NCI-H774 (cell line): ENCODE measurements at places on chromosomes 2 and 18.

DNA sequence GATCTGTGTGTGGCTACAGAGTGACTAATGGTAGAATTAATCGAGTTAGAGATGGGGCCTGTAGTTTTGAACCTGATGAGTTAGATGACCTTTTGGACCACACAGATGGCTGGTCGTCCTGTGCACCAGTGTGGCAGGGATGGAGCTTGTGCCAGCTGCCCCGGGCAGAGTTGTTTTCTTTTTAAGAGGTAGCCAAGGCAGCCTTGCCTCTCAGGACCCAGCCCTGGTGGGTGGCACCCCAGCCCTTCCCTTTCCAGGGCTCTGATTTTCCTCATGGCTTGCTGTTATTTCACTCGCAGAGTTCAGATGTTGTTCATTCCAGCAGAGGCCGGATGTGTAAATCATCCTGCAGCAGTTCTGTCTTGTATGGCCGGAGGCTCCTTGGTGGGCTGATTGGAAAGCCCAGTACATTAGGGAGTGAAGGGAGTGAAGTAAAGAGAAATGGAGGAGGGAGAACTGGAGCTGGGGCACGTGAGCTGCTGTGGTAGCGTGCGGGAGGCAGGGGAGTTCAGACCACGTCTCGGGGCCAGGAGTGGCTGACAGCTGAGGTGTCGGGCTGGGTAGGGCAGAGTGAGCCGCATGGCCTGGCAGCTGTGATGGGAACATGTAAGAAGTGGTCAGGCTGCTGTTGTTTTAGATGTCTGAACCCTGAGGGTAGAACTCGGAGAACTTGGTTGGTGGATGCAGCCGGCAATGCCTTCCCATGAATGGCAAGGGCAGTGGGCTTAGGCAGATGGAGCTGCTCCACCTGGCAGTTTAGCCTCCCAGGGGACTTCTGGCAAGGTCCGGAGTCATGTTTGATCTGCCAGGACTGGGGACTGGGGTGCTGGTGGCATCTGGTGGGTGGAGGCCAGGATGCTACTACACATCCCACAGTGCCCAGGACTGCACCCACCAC, 28.8 kb downstream of the ASAP2 start:
- DNase-seq: no peak

DNA sequence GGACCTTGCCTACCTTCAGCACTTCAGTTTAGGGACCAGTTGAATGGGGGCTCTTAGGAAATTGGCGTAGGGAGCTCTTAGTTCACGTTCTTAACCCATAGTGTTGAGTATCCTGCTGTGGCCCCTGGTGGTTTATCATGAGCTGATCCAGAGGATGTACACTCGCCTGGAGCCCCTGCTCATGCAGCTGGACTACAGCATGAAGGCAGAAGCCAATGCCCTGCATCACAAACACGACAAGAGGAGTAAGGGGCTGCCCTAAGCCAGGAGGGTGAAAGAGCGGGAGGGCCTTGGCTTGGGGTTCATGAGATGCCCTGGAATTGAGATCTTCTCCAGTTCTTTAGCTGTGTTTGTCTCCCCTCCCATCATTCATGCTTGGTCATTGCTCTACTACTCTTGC, 2.9 kb downstream of the RETREG2 start:
- DNase-seq: no peak

- no peak for DNase-seq
Measured at GRCh38 chr2:199148076-199148845, 309.5 kb downstream of the SATB2 start.

DNA sequence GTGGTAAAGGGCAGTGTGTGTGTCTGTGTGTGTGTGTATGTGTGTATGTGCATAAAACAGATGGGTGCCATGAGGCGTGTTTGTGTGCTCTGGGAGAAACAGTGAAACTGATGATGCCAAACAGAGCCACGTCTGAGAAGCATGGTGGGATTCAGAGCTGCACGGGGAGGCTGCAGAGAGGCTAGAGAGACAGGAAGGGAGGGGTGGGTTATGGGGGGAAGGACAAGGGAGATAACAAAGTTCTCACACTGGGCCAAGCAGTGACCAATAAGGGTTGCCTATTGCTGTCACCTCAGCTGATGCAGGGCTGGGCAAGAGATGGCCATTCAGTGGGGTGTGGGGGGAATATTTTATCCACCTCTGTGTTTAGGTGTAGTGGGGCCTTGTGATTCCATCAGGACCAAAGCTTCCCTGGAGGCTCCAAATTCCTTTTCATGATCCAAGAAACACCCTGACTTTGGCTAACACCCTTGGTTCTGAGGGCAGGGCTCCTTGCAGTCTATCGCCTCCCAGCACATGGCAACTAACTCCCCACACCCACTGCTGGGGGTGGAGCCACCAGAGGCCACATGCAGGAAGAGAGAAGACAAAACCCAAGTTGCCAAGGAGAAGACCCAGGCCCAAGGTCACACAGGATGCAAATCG, 54.2 kb upstream of the POMC start:
- DNase-seq: no peak

DNA sequence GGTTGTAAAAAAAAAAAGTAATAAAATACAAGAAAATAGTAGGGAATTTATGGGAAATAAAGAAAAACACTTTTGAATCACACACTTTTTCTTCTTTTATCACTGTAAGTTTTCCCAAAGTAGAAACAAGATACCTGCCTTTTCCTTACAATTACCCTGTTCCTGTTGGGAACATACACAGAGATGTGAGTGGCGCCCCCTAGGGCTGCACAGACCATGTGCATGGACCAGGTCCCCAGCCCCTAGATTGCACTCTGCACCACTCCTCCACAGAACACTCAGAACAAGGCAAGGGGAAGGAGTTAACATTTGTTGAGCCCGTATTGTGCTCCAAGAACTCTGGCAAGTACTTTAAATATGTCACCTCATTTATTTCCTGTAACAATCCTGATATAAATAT, 118.7 kb upstream of the NRP2 start:
- DNase-seq: no peak

GRCh38 chr18:70645971-70646370, 357.1 kb downstream of the SOCS6 start:
- no peak for DNase-seq

DNA sequence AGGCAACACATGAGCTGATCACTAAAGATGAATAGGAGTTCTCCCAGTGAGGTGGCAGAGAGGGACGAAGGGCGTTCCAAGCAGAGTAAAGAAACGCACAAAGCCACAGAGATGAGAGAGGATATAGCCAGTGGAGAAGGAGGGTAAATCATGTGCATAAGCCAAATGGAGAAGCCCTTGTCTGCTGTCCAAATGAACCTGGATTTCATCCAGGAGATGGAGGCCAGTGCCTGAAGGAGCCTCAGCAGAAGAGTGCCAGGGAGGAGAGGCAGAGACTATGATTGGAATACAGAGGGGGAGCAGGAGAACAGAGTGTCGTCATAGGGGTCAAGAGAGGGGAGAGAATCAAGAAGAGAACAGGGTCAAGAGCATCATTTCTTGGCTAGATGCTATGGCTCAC, 48.9 kb upstream of the STPG4 start:
- DNase-seq: no peak

- no peak for DNase-seq
Measured at GRCh38 chr2:176421297-176422050, 152.2 kb downstream of the MTX2 start.

DNA sequence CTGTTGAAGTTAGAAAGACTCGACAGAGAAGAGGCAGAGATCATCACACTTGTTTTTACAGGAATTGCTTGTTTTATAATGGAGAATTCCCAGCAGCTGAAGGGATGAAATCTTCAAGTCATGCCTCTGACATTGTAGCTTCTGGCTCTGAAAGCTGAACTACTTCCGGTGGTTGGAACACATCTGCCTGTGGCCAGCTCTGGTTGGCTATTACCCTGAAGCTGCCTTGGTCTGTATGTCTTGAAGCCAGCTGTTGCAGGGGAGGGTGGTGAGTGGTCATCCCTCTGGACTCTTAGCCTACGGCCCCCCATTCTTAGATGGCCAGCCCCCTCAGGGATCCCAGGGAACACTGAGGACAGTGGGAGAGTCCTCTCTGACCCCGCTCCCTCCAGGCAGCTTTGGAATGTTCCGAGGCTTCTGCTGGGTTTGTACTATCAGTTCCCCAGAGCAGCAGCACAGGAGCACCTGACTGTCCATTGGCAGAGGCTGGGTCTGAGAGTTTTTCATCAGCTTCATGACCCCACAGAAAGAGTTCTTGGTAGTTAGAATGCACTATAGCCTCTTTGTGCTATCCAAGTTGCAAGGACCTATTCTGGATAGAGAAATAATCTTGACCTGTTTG, 87.4 kb upstream of the CAPN13 start:
- DNase-seq: no peak

GRCh38 chr2:235543128-235543750, 49.4 kb downstream of the AGAP1 start:
- no peak for DNase-seq

DNA sequence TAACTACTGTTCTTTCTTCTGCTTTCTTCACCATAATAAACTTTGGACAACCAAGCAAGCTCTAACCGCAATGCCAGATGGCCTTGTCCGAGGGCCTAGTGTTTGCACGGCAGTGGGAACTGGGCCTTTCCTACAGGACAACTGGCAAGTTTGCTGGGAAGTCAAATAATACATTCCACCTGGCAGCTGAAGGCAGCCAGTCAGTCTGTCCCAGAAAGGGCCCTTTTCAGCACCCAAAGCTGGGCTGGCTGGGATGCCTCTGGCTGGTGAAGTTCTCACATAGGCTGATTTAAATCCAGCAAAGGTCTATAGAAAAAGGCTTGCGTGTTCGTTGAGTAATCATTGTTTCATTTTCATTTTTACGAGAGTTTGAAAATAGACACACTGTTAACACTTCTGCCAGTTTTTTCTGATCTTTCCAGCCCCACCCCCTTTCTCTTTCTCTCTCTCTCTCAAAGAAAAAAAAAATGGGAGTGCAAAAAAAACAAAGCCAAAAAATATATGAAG, 110.0 kb upstream of the EPAS1 start:
- DNase-seq: no peak

DNA sequence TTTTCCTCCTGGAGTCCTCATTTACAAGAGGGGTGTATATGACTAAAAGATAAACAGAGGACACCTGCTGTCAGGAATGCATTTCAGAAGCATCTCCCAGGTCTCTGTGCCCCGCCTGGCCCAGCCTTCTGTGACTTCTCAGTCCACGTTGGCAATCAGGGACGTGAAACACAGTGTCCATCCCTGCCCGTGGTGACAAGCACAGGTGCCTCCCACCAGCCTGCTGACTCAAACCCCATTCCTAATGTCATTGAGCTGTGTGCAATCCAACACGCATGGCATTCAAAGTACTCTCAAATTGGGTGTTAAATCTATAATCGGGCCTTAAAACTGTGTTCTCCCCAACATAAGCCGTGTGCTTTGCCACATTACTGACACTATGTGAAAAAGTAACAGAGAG, 343.2 kb downstream of the EIPR1 start:
- no peak for DNase-seq

GRCh38 chr18:73626859-73627258, 520.8 kb downstream of the FBXO15 start:
- no peak for DNase-seq

GRCh38 chr2:29376541-29376940, 261.3 kb downstream of the CLIP4 start:
- no peak for DNase-seq

DNA sequence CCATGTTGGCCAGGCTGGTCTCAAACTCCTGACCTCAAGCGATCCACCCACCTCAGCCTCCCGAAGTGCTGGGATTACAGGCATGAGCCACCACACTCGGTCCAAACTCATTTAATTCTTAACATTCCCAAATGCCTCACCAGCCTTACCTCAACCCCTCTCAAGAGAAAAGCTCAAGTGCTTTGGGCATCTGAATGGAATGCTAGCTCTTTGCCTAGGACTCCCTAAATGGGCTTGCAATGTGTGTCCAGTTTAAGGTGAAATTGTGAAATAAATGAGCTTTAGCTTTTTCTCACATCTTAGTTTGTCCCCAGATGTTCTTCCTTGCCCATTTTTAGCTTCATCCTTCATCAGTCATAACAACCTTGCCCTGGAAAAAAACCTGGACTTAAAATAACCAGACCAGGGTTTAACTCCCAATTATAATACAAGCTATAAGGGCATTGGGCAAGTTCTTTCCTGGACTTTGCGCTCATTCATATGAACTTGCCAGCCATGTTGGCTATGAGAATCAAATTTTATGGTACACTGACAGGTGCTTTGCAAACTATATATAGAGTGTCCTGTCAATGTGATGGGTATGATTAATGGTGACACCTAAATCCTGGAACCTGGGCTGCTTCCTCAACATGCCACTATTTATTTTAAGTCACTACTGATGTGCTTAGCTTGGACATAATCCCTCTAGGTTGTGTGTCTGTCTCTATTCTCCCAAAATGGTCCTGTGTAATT, 95.1 kb upstream of the SERPINE2 start:
- DNase-seq: no peak

DNA sequence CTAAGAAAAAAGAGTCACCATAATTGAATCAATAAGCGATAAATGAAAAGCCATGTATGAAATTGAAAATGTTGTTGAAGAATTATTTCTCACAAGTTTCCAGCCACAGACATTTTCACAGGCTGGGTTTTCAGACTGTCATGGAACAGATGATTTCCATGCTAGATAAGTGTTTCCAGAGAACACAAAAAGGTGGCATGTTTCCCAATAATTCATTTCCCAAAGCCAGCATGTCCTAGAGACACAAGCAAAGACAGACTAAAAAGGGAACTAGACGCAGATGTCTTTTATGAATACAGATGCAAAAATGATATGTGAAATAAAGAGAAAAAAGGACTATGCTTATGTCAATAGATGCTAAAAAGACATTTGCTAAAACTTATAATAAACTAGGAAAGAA, 255.1 kb downstream of the EIPR1 start:
- no peak for DNase-seq

DNA sequence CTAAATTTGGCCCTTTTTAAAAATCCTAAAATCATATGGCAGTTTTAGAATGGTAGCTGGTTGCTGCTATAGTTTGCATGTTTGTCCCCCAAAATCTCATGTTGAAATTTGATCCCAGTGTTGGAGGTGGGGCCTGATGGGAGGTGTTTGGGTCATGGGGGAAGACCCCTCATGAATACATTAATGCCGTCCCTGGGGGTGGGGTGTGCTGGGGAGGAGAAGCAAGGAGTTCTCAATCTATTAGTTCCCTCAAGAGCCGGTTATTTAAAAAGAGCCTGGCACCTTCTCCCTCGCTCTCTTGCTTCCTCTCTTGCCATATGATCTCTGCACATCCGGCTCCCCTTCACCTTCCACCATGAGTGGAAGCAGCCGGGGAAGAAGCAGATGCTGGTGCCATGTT, 20.8 kb downstream of the GPATCH11 start:
- no peak for DNase-seq

GRCh38 chr2:240836781-240837467, 16.9 kb upstream of the KIF1A start:
- no peak for DNase-seq
